ENCODE measurements at places on chromosomes 7 and 10. TPM values are rescaled to one million over a fixed set of nuclear protein-coding genes. Genes with fewer than 3 reads are reported as not detected.
A peak's percentile ranks its signal among the peaks of the same experiment; 100 is the strongest.

The CCDC3 gene
- total RNA-seq, result 0.14 TPM

GRCh38 chr7:129950933-129951225 lies 1.9 kb downstream of the UBE2H start:
- H3K4me1 ChIP-seq, result peaks cover 15% of the 10 kb centered on the region
- H3K27ac ChIP-seq, result no peak overlapping the region
- H3K4me3 ChIP-seq, result no peak overlapping the region
- peaks cover 2% of the 10 kb centered on the region for H3K36me3 ChIP-seq
- DNase-seq, result no peak
- H3K27me3 ChIP-seq, result no peaks in the 10 kb centered on the region

- no peaks in the 10 kb centered on the region for H3K27me3 ChIP-seq
- no peaks in the 10 kb centered on the region for H3K4me1 ChIP-seq
- no peak overlapping the region for H3K27ac ChIP-seq
- H3K36me3 ChIP-seq, result no peaks in the 10 kb centered on the region
- H3K4me3 ChIP-seq, result no peak overlapping the region
Measured at GRCh38 chr7:52233248-52233647, 802.2 kb upstream of the POM121L12 start.

DNA sequence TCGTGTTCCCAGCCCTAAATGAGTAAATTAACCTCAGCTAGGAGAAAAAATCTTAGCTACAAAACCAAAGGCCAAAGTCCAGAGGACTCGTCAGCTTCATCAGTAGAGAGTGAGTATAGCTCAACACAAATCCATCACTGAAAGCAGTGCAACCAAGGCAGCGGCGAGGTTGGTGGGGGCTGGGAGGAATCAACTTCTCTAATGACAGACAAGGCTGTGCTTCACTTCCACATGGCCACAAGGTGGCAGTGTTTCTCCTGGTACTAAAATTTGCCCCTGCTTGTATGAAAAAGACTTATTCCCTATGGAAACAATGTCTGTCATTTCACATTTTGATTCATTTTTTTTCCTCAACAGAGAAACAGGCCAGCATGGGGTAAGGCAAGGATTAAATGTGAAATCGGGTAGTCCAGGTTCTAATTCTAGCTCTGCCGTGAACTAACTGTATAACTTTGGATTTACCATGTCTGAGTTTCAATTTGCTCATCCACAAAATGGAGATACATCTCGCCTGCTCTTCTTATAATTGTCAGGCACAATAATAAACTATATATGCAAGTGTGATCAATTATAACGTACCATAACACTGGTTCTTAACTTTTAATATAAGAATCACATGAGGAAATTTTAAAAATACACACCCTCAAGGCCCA lies 39.3 kb downstream of the FAS start:
- H3K4me1 ChIP-seq, result peaks cover 32% of the 10 kb centered on the region
- no peaks in the 10 kb centered on the region for H3K36me3 ChIP-seq
- DNase-seq, result peak; percentile 85
- no peak overlapping the region for H3K4me3 ChIP-seq
- H3K27me3 ChIP-seq, result no peaks in the 10 kb centered on the region
- H3K27ac ChIP-seq, result no peak overlapping the region

DNA sequence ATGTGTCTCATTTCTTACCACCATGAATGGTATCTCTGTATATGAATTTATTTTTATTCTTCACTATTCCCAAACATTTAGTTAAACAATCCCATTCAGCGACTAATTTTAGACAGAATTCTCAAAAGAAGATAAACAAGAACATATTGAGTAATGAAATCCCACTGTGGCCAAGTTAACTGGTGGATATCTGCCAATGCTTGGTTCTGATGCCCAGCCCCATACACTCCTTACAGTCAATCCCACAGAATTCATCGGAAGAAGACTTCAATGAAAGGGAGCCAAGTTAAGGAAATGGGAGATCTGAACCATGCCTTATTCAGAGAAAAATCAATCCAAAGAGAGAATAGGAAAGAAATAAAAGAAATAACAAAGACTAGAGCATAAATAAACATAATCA lies 518.0 kb downstream of the XPNPEP1 start:
- no peaks in the 10 kb centered on the region for H3K4me1 ChIP-seq
- no peaks in the 10 kb centered on the region for H3K36me3 ChIP-seq
- no peak overlapping the region for H3K27ac ChIP-seq

- H3K27me3 ChIP-seq, result peaks cover 3% of the 10 kb centered on the region
- H3K4me3 ChIP-seq, result no peak overlapping the region
- no peak for DNase-seq
- H3K36me3 ChIP-seq, result no peaks in the 10 kb centered on the region
Measured at GRCh38 chr7:20607216-20607615, 8.3 kb upstream of the ABCB5 start.

DNA sequence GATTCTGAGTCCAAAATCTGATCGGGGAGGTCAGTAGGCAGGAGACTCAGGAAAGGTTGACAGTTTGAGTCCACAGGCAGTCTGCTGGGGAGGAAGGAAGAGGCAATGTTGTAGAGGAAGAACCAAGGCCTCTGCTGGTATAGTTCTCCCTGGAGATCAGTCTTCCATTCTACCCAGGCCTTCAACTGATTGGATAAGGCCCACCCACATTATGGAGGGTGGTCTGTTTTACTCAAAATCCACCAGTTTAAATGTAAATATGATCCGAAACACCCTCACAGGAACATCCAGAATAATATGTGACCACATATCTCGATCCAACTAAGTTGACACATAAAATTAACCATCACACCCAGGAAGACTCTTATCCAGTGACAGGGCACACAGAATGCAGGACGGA lies 425.3 kb upstream of the ZMIZ1 start:
- no peak overlapping the region for H3K27ac ChIP-seq
- no peaks in the 10 kb centered on the region for H3K4me1 ChIP-seq
- no peak for DNase-seq

DNA sequence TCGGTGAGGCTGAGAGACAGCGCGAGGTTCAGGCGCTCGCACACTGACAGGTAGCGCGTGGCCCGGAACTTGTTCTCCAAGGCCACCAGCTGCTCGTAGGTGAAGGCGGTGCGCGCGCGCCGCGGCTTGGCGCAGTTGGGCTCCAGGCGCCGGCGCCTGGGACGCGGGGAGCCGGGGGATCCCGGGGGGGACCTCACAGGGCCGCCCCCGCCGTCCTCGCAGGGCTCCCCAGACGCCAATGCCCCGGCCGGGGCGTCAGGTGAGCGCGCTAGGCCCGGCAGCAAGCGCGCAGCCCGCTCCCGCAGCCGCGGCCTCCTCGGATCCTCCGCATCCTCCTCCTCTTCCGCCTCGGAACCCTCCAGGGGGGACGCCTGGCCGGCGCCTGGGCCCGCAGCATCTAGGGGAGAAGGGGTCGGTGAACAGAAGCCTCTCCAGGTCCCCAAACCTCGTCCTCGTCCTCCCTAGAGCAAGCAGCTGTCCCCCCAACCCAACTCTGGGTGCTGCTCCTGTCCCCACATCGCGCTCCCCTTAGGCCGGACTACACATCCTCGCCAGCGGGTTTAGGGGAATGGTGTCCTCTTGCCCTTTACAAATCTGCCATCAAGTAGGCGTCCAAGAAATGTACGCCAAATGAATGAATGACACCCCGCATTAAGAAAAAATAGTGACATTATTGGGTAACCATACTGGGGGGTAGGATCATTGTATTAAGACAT lies 1.9 kb downstream of the NKX1-2 start:
- H3K27ac ChIP-seq, result no peak overlapping the region
- H3K4me1 ChIP-seq, result peaks cover 17% of the 10 kb centered on the region
- peak; percentile 42 for DNase-seq
- H3K4me3 ChIP-seq, result peak overlapping the region; percentile 39
- no peaks in the 10 kb centered on the region for H3K36me3 ChIP-seq

GRCh38 chr7:140972876-140973829 lies 41.6 kb downstream of the MRPS33 start:
- H3K27ac ChIP-seq, result no peak overlapping the region
- H3K4me1 ChIP-seq, result no peaks in the 10 kb centered on the region
- no peaks in the 10 kb centered on the region for H3K27me3 ChIP-seq
- H3K36me3 ChIP-seq, result no peaks in the 10 kb centered on the region

All from activated CD4-positive, alpha-beta T cell treated with anti-CD3 and anti-CD28 coated beads for 36 hours (primary cell).